Upper lobe of left lung (tissue), 6 donors: ENCODE measurements at places on chromosomes 12 and 14. TPM values are rescaled to one million over a fixed set of nuclear protein-coding genes. Genes with fewer than 3 reads are reported as not detected.

Gene MANSC4
- not detected for total RNA-seq

Gene IGF1
- total RNA-seq, result 4.9 TPM

Gene SERPINA1
- 1,050 TPM for total RNA-seq

Gene LYSET
- 9.0 TPM for total RNA-seq

Gene GSC
- 0.47 TPM for total RNA-seq

- DNase-seq, result no peak
- no peaks in the 10 kb centered on the region for H3K4me1 ChIP-seq
- H3K36me3 ChIP-seq, result no peaks in the 10 kb centered on the region
Observed at GRCh38 chr12:66668311-66668710, 10.6 kb downstream of the GRIP1 start.

- no peaks in the 10 kb centered on the region for H3K36me3 ChIP-seq
- DNase-seq, result no peak
- no peaks in the 10 kb centered on the region for H3K27me3 ChIP-seq
- H3K4me1 ChIP-seq, result peaks cover 17% of the 10 kb centered on the region
- peak overlapping the region; percentile 54 for H3K27ac ChIP-seq
Observed at GRCh38 chr12:12735301-12735700, 18.1 kb downstream of the CDKN1B start.

- H3K27me3 ChIP-seq, result no peaks in the 10 kb centered on the region
- H3K4me3 ChIP-seq, result no peak overlapping the region
- no peak for DNase-seq
- no peaks in the 10 kb centered on the region for H3K4me1 ChIP-seq
Observed at GRCh38 chr12:48910196-48910595, 15.1 kb downstream of the FKBP11 start.

- no peaks in the 10 kb centered on the region for H3K36me3 ChIP-seq
- H3K4me3 ChIP-seq, result no peak overlapping the region
- H3K27ac ChIP-seq, result no peak overlapping the region
- no peaks in the 10 kb centered on the region for H3K4me1 ChIP-seq
Observed at GRCh38 chr12:122803937-122804336, 29.6 kb downstream of the CCDC62 start.
